ENCODE measurements at places on chromosomes 1 and 21.

DNA sequence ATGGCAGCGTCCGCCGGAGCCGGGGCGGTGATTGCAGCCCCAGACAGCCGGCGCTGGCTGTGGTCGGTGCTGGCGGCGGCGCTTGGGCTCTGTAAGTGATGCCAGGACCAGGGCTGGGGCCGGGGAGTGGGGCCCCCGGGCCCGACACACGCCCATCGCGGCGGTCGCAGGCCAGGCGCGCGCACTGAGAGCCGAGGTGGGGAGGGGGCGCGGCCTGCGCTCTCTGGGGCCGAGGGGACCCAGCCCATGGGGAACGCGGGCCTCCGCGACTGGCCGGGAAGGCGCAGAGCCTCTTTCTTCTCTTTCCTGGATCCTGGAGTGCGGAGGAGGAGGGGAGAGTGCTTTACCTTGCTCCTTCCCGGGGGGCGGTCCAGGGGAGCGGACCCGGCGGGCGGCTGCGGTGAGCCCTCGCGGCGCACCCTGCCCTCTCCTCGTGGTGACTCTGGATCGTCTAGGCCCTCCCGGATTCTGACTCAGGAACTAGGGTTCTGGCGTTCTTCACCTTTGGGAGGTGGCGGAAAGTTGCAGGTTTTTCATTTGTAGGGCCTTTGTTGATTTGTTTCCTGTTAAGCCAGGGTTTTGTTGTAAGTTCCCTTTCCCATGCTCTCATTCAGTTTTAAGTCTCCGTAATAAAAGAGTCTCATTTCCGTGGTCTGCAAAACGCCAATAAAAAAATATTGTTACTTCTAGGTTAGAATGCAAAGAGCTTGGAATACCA lies 529 bp downstream of the MPZL1 start:
- DNase-seq, result no peak

GRCh38 chr1:154729031-154729442 lies 121.1 kb upstream of the ADAR start:
- DNase-seq, result no peak

GRCh38 chr1:65310078-65310587 lies 790 bp downstream of the DNAJC6 start:
- DNase-seq, result no peak

DNA sequence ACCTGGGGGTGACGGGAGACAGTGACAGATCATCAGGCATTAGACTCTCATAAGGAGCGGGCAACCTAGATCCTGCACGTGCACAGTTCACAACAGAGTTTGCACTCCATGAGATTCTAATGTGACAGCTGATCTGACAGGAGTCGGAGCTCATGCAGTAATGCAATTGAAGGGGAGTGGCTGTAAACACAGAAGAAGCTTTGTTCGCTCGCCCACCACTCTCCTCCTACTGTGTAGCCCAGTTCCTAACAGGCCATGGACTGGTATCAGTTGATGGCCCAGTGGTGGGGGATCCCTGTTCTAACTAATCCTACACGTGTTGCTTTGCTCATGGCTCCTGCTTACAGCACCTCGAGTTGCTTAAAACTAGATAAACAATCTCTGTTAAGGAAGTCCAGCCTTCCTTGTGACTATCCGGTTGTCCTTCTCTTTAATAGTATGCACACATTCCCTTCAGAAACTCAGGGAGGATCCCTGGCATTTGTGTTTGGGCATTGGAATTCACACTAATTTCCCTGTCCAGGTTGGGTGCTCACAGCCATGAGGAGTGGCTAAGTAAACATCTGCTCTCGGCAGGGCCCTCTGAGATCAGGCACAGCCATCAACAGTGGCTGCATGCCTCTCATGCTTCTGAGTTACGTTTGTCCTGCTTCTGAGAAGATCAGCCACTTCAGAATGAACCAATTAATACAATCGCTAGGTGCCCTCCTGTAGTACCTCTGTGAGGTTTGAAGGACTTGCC lies 21.1 kb upstream of the F3 start:
- no peak for DNase-seq

- no peak for DNase-seq
Measured at GRCh38 chr1:154006136-154006535, 15.6 kb downstream of the RPS27 start.

DNA sequence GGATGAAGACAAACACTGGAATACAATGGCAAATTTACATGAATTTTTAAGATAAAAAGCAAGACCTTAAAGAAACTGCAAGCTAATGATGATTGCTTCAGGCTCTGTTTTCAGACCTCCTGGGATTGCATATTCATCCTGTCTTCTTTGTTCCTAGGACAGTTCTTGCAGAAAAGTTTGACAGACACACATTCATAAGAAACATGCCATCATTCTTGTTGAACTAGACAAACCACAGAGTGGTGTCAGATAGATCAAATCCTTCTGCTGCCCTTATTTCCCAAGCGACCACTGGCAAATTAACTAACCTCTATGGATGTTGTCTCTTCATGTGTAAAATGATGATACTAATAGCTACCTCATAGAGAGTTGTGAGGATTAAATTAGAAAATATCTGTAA lies 181.3 kb downstream of the KCTD3 start:
- DNase-seq, result no peak

DNA sequence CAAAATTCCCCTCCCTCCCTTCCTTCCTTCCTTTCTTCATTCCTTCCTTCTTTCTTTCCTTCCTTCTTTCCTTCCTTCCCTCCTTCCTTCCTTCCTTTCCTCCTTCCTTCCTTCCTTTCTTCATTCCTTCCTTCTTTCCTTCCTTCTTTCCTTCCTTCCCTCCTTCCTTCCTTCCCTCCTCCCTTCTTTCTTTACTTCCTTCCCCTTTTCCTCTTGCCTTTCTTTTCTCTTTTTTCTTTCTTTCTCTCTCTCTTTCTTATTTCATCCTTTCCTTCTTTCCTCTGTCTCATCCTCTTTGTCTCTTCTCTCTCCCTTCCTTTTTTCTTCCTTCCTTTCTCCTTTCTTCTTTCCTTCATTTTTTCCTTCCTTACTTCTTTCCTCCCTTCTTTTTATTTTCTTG lies 171.9 kb upstream of the BRINP3 start:
- DNase-seq, result no peak

- DNase-seq, result no peak
Measured at GRCh38 chr1:47757226-47757975, 239.8 kb downstream of the TRABD2B start.

GRCh38 chr1:247104965-247105364 lies 809 bp upstream of the ZNF669 start:
- DNase-seq, result no peak

- DNase-seq, result no peak
Measured at GRCh38 chr1:52032785-52033131, 852 bp downstream of the KTI12 start.

DNA sequence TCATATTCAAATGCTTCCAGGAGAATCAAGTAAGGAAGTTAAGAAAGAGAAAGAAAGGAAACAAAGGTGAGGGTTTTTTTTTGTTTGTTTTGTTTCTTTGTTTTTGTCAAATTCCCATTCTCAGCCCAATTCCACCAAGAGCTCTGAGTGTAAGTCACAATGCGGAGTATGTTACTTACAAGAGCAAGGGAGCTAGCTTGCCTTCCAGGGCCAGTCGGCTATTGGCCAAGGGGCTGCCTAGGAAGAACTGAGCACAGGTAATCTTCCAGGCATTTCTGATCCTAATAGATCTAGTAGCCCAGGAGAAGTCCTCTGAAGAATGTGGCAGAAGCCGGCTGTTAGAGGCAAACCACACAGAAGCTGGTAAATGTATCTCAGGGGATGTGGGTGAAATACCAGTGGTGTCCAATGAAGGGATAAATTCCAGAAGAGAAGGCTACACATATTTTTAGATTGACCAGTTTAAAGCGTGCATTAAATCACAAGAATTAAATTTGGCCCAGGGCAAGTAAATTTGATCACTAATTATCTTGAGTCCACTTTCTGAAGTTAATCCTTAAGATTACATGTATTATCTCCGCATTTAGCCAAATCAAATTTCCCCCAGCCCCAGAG lies 239.6 kb upstream of the ADAMTS5 start:
- DNase-seq, result no peak

DNA sequence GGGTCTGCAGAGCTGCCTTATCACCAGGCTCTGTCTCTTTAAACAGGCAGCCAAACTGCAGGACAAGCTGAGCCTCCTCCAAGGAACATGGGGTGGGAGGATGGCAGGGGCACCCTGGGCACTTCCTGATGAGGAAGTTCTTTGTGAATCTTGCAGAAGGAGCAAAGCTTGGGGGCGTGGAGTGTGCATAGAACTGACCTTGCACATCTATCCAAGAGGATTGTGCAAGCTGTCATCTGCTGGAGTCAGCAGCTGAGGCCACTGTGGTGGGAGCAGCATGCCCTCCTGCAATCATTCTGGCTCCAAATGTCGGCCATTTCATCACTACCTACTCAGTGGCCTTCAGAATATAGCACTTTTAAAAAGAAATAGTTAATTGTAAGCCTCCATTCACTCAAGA lies 182.2 kb downstream of the AJAP1 start:
- DNase-seq, result no peak
